ENCODE measurements at places on chromosomes 16 and 17.

- DNase-seq: no peak
Observed at GRCh38 chr17:66839616-66840015, 4.7 kb downstream of the CACNG5 start.

GRCh38 chr17:10053782-10054540, 144.4 kb downstream of the GAS7 start:
- no peak for DNase-seq

GRCh38 chr16:69334696-69335095, 4.3 kb upstream of the PDF start:
- no peak for DNase-seq

GRCh38 chr17:71855010-71855409, 265.8 kb upstream of the SOX9 start:
- DNase-seq: no peak

DNA sequence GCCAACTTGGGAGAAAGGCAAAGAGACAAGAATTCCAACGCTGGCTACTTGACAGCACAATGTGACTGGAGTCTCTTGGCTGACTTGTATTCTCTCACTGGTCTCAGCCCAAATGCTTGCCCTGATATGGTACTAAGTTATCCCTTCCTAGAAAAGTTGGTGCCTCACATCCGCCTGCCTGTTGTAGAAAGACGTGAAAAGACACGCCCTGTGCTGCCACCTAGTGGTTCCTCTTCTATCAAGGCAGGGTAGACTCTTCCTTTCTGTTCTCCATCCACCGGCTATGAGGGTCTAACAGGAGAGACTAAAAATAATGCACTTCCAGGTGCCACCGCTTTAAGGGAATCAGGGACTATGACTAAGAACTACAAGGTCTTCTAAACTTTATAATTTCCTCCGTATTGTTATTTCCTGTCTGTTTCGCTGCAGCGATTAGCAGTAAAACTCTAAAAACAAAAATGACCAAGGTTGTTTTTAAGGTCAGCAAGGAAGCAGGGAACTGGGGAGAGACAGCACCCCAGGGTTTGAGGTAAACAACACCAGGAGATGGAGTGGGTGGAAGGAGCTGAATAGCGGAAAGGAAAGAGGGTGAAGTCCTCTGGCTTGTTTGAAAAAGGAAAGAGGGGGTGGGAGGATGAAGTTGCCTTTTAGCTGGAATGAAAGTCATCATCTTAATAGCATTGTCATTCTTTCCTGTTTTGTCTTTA, 109.5 kb downstream of the YPEL2 start:
- peak; percentile 91 for DNase-seq

- DNase-seq: no peak
Observed at GRCh38 chr16:29154676-29155121, 169.8 kb downstream of the LAT start.

- DNase-seq: no peak
Observed at GRCh38 chr16:49093939-49094338, 187.7 kb downstream of the CBLN1 start.
